ENCODE measurements at places on chromosomes 5 and 9.
A peak's percentile ranks its signal among the peaks of the same experiment; 100 is the strongest.

DNA sequence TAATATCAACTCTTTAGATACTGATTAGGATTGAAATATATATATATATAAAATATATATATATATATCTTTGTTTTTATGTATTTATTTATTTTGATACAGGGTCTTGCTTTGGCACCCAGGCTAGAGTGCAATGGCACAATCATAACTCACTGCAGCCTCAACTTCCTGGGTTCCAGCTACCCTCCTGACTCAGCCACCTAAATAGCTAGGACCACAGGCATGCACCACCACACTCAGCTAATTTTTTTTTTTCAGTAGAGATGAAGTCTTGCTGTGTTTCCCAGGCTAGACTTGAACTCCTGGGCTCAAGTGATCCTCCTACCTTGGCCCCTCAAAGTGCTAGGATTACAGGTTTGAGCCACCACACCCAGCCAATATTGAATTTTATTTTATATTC is 20.6 kb upstream of the CDH6 start:
- no peak for DNase-seq

- no peak for DNase-seq
These were observed 66.5 kb downstream of the COX7C start for GRCh38 chr5:86684222-86684621.

- DNase-seq = no peak
These were observed 574.5 kb upstream of the ARRDC3 start for GRCh38 chr5:91957666-91958065.

GRCh38 chr5:170534941-170535340 is 31.1 kb downstream of the KCNIP1 start:
- DNase-seq = no peak

- DNase-seq = no peak
These were observed 9.0 kb upstream of the DMRT3 start for GRCh38 chr9:967436-967835.

- no peak for DNase-seq
These were observed 357.1 kb downstream of the CDH18 start for GRCh38 chr5:19630876-19631275.

DNA sequence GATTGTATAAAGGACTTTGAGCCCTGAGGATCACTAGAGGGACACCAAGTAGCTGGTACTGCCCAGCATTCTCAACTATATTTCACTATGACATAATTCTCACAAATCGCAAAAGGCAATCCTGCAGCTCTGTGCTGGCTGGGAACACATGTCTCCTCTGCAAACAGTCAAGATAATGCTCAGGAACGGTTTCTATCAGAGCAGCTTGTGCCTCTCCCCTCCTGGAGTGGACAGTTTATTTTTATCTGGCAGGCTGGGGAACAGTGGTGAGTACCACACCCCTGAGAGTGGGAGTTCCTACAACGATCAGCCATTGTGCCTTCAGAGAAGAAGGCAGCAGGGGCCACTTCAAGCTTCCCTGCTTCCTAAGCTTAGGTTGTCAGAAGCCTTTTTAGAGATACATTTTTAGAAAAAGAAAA is 65.8 kb downstream of the ERAP1 start:
- no peak for DNase-seq

- no peak for DNase-seq
These were observed 96.2 kb downstream of the TLE4 start for GRCh38 chr9:79667817-79668436.

DNA sequence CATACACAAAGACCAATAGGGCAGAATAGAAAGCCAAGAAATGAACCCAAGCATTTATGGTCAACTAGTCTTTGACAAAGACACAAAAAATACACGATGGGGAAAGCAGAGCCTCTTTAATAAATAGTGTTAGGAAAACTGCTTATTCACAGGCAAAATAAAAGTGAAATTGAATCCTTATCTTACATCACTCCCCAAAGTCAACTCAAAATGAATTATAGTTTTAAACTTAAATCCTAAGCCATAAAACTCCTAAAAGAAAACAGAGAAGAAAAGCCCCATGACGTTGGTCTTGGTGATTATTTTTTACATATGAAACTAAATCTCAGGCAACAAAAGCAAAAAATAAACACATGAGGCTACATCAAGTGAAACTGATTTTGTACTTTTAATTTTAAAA is 46.8 kb downstream of the CHSY3 start:
- DNase-seq = peak; percentile 11

- no peak for DNase-seq
These were observed 807.0 kb downstream of the TLE4 start for GRCh38 chr9:80378669-80379293.

- DNase-seq = no peak
These were observed 4.1 kb upstream of the SLC1A1 start for GRCh38 chr9:4486176-4486575.

GRCh38 chr5:6392561-6392960 is 14.2 kb upstream of the MED10 start:
- DNase-seq = no peak

DNA sequence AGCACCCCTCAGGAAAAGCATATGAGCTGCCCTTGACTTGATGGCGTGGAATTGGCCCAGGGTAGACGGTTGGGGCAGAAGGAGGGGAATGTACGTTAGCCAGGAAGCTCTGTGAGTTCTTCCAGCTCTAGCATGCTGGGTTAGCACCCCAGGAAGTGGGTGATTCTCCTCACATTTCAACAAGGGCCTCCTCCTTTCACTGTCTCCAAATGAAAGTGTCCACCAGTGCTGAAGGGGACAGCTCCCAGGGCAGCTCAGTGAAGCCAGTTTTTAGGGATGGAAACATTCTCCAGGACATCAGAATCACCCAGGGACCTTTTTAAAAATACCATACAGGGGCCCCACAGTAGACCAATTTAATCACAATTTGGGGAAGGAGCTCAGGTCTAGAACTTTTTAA is 17.2 kb upstream of the AFAP1L1 start:
- DNase-seq = no peak

GRCh38 chr5:30845194-30845593 is 348.3 kb upstream of the CDH6 start:
- no peak for DNase-seq

GRCh38 chr9:99753436-99753835 is 68.2 kb upstream of the NR4A3 start:
- DNase-seq = no peak
